ENCODE measurements at places on chromosomes 12 and 14. TPM values are rescaled to one million over a fixed set of nuclear protein-coding genes. Genes with fewer than 3 reads are reported as not detected.

The ARHGEF40 gene
- total RNA-seq: 42.8 TPM

The FBXW8 gene
- 18.2 TPM for total RNA-seq

The CLEC4E gene
- not detected for total RNA-seq

The ANGEL1 gene
- 6.1 TPM for total RNA-seq

The JAG2 gene
- total RNA-seq: 0.66 TPM

The CCDC177 gene
- under 0.01 TPM for total RNA-seq

The CIROP gene
- total RNA-seq: 0.25 TPM

The MAP3K9 gene
- total RNA-seq: 1.4 TPM

The BBS10 gene
- 20.9 TPM for total RNA-seq

The SLC8A3 gene
- total RNA-seq: 0.12 TPM

The MANSC4 gene
- total RNA-seq: not detected

The ABCC9 gene
- total RNA-seq: 37.9 TPM

The IRAK3 gene
- total RNA-seq: 2.0 TPM

The NANOG gene
- total RNA-seq: not detected

The LRCOL1 gene
- 0.33 TPM for total RNA-seq

Measured in uterine smooth muscle cell (primary cell).